ENCODE measurements at places on chromosomes 2 and 18.

GRCh38 chr2:38735999-38736320, 15.2 kb downstream of the SRSF7 start:
- DNase-seq: no peak

GRCh38 chr2:30625701-30626100, 178.7 kb downstream of the LCLAT1 start:
- DNase-seq: no peak

DNA sequence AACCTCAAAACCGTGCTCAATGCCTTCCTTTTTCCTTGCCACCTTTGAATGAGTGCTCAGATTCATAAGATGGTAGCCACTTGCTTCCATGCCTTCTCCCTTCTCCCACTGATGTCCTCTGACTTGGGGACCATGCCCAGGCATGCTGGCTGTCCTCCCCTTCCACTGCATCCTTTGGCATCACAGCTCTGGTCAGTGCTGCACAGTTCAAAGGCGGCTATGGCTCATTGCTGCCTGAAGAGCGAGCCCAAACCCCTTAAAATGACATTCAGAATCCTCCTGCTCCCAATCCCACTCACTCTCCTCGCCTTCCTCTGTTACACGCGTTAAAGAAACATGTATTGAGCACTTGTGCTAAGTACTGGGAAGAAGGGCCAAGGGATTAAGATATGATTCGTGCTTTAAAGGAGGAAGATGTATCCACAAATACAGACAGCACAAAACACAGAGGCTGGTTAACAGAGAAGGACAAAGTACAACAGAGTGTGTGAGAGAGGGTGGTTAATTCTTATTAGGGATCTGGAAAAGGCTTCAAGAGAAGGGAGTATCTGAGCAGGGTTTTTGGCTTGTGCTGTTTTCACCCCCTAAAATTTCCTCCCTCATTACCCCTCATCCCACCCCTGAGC, 81.8 kb downstream of the CERKL start:
- no peak for DNase-seq

DNA sequence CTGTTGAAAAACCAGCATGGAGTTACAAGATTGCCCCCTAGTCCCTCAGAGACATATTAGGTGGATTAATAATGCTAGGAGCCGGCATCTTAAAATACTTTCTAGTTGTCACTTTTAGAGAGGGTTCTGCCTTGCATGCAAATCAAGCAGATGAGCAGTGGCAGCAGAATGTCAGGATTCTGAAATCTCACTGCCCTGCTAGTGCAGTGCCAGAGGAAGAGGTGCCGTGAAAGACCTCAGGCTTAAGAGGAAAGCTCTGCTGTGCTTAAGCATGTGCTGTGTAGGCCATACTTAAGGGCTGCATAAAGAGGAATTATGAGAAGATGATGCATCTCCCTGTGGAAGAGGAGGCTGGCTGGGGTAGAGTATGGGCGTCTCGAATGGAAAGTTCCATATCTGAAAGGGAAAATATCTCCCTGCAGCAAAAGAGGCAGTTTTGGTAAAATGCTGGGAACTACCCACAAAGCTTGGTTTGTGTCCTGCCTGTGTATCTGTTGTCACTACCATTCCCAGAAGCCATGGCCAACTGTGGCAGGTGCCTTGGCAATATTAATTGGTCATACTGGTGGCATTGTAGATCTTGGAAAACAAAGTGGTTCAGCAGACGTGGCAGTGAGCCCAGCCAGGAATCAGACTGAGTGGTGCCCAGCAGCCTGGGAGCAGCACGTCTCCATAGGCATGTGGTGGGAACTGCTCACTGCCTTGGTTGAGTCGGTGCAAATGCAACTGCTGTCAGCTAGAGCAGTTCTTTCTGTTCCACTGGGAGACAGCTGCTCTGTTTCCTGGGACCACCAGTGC, 131.9 kb downstream of the EVA1A start:
- no peak for DNase-seq

GRCh38 chr2:96962567-96963203, 23.7 kb downstream of the FAM178B start:
- no peak for DNase-seq

DNA sequence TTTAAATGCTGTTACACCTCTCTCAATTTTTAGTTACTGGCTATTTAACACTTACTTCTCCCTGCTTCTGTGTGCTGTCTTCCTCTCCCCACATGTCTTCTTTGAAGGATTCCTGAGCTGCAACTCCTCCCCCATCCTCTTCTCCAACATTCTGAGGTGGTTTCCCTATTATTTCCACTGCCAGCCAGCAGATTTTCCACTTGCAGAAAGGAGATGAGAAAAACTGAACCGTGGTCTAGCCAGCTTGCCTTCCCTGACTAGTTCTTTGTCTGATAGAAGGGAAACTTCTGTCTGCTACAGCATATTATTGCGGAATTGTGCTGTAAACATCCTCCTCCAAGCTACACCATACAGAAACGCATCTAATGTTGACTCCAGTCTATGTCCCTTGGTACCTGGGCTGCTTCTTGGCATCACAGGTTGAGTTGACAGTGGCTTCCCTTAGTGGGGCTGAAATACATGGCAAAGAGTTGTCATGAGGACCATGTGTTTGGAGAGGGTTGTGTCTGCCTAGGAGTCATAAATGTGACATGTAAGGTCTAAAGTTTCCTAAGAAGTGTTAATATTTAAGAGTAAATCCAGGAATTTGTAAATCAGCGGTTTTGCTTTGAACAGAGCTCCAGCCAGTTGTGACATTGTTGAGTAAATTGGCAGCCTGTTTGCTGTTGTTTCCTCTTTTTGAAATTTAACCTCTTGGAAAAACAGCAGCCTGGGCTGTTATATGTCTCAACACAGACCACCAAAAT, 68.3 kb upstream of the RND3 start:
- no peak for DNase-seq

DNA sequence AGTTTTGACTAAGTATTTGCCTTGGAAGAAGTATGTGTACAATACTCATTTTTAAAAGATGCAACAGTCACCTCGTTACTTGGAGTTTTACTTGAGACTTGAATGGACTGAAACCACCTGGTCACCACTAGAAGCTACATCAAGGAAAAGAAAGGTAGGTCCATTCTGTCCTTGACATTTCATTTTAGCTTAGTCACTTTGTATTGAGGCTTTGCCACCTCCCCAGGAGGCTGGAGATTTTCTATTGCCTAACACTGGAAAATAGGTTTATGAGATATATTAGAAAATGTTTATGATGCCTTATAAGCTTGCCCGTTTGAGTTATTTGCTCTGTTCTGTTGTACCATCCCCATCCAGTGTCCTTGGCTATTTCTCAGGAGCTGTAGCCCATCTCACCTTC, 107.9 kb upstream of the ETAA1 start:
- DNase-seq: no peak

DNA sequence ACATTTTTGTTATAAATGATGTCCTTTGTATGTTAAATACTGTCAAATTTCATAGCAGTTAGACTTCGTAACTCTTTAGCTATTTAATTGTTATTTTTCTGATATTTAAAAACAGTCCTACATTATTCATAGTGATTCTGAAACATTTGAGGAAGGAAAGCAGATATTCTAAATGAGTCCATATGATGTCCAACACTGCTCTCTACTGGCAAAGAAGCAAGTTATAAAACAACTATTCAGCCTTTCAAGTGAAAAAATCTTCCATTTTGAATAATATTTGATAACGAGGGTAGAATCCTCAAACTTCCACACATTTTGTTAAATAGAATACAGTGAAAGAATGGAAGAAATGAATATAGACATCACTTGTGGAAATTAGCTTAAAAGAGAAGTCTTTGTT, 220.8 kb downstream of the GULP1 start:
- DNase-seq: no peak

DNA sequence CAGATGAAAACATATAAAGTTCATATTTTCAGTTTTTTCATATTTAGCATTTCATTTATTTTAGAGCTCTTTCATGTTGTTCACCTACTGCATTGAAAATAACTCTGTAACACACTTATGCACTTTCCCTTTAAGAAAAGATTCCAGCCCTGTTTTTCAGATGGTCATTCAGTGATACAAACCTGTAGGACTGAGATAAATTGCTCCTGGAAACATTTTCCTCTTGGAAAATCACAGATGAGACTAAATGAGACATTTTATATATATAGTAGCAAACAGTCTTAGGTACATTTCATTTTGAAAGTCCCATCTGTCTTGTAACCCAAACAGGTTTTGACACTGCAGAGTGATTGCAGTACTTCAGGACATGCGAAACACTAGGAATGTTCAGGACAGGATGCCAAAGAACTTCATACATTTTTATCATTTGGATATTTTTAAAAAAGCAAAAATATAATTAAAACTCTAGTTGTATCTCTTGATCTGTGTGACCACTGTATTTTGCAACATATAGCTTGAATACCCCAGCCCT, 412.4 kb downstream of the MTX2 start:
- no peak for DNase-seq

DNA sequence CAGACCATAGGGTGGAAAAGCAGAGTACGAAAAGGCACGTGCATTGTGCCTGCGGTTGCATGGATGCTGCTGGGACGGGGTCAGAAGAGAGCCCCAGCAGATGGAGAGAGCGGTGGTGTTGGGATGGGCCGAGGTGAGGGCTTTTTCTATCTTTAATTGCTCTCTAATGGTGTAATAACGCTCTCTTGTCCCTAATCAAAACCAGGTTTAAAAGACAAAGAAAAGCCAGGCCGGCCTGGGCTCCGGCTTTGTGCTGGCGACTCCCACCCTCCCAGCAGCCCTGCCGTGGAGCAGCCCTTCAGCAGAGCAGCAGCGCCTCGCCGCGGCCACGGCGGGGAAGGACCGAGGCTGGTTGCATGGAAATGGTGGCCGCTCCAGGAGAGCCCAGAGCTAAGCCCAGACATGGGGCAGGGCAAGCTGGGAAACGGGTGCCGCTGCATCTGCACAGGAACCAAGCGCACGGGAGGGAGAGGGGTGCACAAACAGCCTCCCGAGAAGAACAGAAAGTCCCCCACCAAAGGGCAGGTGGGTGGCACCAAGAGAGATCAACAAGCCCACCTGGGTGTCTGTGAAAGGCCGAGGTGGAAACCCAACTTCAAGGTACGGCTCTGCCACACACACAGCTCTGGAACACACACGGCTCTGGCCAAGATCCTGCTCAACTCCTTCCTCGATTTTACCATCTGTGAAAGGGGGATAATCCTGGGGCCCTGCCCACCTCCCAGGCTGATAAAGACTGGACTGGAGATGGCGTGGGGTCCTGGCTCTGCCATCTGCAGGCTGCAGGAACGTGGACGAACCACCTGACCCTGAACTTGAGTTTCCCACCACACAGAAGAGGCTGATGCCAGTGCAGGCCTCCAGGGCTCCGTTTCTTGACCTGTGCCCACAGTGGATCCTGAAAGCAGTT, 15.0 kb downstream of the HS1BP3 start:
- peak; percentile 19 for DNase-seq

GRCh38 chr2:42085706-42086487, 38.1 kb downstream of the PKDCC start:
- no peak for DNase-seq

DNA sequence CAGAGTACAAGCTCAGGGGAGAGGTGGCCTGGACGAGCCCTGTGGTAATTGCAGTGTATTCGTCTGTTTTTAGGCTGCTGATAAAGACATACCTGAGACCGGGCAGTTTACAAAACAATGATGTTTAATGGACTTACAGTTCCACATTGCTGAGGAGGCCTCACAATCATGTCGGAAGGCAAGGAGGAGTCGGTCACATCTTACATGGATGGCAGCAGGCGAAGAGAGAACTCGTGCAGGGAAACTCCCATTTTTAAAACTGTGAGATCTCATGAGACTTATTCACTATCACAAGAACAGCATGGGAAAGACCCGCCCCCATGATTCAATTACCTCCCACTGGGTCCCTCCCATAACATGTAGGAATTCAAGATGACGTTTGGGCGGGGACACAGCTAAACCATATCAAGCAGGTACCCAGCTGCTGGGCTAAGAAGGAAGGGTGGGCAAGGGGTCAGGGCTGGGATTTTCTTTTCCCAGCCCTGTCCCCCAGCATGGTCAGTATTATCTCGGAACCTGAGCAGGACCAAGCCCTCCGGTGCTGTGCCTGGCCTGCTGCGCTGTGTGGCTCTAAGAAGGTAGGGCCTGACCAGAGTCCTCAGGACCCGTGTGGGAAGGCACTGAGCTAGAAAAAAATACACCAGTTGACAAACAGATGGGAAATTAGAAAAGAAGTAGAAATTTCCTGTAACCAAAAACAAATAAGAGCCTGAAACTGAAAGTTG, 78.6 kb upstream of the SH3BP4 start:
- DNase-seq: no peak
